ENCODE measurements at places on chromosomes 7 and 10.

DNA sequence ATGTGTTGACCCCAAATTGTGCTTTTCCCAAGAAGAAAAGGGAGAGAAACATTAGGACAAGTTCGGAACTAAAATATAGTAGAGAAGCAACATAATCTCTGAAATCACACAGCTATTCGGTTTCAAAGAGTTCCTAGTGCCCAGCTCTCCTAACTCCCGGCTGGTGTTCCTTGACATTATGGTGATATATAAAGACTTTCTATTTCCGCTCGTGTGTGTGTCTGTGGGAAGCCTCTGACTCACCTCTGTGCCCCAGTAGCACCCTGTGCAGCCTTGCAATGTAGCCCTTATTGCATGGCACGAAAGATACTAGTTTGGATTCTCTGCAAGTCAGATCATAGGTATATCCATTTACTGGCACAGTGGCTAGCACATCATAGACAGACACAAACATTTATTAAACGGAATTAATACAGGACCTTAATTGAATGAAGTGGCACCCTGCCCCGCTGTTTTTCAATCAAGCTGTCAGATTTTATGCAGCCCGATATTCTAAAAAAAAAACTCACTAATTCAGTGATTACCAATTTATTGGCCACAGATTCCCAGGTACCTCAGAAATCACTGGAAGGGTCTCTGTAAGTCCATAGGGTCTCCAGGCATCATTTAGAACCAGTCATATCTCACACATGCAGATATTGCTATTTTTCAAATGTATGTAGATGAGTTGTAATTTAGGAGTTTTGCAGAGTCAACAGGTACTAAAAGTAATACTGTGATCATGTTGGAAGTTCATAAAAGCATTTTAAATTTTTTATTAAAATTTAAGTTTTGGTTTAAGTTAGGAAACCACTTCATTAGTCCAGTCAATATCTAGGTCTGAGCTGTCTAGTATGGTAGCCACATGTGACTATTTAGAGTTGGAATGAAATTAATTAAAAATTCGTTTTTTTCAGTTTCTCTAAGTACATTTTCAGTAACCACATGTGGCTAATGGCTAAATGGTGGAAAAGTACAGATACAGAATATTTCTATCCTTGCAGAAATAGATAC is 43.3 kb downstream of the SFTPD start:
- no peak for DNase-seq

DNA sequence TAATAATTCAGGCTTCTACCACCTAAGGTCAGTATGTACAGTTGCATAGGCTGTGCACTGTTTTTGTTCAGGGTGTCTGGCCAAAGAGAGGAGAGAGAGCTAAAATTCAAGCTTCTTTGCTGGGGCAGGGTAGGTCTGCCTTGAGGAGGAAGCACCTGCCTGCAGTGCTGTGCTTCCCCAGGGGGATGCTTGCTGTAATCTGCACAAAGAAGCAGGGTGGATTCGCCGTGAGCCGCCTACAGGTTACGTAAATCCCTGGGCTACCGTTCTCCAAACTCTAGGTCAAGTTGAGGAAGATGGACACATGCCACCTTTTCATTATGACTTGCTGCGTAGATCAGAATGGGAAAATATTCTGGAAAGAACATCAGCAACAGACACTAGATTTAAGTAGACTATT is 543.3 kb downstream of the TNS3 start:
- no peak for DNase-seq

DNA sequence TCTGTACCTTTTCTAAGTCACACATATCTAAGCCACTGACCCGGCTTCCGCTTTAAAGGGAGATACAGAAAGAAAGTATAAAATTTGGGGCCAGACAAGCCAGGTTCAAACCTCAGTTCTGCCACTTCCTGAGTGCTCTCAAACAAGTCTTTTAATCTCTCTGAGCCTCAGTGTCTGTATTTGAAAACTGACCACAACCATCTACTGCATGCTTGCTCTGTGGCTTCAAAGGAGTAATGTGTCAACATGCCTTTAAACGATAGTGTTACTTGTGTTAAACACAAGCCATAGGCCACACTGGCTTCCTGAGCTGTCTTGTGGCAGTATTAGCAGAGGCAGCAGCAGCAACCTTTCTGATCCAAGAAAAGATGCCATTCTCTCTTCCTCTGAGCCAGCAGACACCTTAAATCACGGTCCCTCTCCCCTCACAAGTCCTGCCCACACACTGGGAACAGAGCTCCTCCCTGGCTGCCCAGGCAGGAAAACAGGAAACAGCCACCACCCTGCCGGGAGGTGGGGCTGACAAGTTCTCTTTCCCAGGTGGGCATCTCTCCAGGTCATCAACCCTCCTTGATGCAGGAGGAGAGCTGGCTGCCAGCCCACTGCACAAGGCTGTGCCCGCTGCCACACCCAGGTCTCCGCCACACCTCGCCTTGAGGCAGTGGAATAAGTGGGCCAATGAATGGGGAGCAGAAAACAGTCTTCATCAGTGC is 10.7 kb downstream of the HIP1 start:
- DNase-seq, result peak; percentile 15

GRCh38 chr10:70909326-70909935 is 21.1 kb upstream of the PCBD1 start:
- DNase-seq, result no peak

DNA sequence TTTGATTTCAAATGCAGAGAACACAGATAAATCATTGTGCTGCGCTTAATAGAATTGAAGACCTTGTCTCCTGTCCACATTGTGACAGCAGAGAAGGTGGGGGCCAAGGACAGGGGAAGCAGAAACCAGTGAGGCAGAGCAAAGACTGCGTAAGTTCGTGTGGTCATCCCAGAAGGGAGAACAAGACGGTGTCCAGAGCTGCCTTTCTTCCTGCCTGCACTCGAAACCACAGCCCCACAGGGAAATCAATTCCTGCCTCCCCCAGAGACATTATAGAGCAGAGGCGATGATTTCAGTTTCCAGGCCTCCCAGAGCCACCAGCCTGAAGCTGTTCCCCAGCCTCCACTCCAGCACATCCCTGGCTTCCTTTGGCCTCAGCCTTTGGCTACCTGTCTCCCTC is 39.7 kb upstream of the UCN3 start:
- no peak for DNase-seq

DNA sequence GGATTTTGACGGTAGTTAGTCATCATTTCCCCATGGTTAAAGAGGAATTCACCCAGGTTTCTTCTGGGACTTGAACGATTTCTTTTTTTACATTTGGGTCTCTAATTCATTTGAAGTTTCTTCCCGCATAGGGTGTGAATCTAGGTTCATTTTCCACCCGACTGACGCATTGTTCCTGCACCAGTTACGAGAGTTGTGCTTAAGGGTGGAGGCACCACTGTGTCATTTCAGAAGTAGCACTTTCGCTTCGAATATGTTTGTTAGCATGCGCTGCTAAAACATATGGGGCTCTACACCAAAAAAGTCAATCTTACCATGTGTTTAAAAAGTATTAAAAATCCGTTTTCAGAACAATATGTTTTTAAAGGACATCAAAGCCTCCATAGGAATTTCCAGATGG is 140.3 kb downstream of the VIPR2 start:
- DNase-seq, result no peak

DNA sequence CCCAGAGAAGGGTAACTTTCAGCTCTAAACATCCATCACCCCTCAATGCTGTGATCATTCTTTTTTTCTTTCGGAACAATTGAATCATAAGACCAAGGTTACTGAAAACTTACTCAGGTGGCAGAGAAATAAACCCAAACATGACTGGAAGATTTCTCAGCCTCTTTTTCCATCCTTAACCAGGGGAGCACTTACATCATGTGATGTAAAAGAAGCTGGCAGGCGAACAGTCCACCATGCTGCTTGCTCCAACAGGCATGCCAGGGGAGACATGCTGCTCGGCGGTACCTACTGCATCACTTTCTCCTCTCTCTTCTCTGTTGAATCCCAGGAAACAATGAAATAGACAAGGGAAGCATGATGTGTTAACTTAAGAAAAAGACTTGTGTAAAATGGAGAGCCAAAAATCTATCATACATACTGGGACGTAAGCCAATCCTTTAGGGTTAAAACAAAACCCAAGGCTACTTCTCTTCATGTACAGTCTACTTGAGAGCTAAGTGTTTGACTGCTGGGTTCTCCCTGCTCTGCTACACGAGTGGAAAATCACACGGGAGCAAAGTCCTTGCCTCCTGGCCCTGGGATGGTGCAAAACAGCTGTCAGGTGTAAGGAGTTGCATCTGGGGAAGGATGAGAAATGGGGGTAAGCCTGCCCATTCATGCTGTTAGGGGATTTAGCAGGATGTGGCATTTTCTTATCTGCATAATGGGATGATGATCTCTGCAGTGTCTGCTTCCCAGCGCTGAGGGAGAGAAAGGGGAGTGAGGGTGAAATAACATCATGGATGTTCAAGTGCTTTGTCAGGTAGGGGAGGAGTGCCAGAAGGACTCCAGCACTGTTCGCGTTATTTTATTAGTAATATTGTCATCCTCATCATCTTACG is 64.3 kb upstream of the ZNF438 start:
- no peak for DNase-seq

GRCh38 chr7:110170841-110171240 is 920.1 kb upstream of the LRRN3 start:
- DNase-seq, result no peak

GRCh38 chr10:35392482-35393228 is 56.3 kb downstream of the CCNY start:
- DNase-seq, result no peak

- no peak for DNase-seq
Observed at GRCh38 chr10:974038-974784, 14.0 kb upstream of the GTPBP4 start.

DNA sequence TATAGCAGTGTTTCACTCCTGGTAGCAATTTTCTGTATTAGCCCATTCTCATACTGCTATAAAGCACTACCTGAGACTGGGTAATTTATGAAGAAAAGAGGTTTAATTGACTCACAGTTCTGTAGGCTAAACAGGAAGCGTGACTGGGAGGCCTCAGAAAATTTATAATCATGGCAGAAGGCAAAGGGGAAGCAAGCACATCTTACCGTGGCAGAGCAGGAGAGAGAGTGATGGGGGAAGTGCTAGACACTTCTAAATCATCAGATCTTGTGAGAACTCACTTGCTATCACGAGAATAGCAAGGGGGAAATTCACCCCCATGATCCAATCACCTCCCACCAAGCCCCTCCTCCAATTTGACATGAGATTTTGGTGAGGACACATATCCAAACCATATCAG is 131.6 kb upstream of the EFCAB10 start:
- DNase-seq, result no peak

- DNase-seq, result no peak
Observed at GRCh38 chr7:55063061-55063460, 44.2 kb downstream of the EGFR start.

DNA sequence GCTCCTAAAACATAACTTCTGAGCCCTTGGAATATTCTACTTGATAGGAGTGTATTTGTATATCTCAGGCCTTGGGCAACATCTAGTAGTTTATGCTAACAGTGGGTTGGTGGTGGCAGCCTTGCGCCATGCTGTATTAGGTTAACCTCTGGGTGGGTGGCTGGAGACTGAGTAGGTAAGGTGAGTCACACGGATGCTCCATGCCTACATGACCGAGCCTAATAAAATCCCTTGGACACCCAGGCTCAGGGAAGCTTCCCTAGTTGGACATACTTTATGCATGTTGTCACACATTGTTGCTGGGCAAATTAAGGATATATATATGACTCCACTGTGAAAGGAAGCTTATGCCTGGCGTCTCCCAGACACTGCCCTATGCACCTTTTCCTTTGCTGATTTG is 6.0 kb upstream of the DAGLB start:
- no peak for DNase-seq

- DNase-seq, result no peak
Observed at GRCh38 chr7:32061346-32061745, 8.9 kb downstream of the PDE1C start.

DNA sequence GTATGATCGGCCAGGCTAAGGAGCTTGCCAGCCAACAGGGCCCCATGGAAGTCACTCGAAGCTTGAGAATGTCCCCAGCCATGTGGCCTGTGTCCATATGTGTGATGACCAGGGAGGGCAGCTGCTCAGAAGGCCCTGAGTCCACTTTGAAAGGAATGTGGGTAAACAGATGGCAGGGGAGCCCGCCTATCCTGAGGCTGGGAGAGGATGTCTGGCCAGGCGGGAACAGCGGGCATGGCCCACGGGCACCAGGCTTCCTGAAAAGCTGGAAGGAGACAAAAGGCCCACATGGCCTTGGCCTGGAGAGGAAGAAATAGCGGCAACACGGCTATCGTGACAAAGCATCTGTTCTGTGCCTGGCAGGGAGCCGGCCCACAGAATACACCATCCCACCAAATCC is 137.9 kb upstream of the PPIF start:
- DNase-seq, result no peak

DNA sequence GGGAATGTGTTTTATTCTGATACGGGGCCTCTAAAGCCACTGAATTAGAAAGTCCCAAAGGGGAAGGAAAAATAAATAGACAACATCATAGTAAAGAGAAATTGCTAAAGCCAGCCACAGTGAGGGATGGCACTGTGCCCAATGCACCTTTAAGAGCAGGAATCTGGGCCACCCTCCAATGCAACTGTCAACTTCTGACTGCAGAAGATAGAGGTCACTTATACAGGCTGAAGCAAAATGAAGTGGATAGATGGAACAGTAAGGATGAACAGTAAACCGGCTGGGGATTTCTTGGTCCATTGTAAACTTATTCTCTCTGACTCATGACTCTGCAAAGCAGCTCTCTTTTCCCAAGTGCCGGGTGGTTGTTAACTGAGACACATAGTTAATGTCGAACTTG is 54.0 kb upstream of the KCNIP2 start:
- no peak for DNase-seq

- DNase-seq, result no peak
Observed at GRCh38 chr10:79185067-79185774, 116.5 kb downstream of the ZMIZ1 start.

DNA sequence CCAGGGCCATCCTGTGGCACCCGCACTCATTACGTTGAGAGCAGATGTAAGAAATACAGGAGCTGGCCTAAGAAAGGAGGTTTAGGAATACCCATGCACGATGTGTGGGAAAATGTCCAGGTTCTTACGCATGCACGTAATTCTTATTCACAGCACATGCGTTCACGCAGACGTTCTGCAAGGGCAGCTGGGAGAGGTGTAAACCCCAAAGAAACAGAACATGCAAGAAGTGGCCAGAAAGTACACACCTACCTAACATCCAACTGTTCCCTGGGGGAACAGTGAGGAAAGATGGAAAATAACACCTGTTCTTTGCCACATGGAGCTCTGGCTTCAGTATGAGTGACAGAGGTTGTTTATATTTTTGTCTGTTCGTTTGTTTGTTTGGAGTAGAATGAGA is 285.6 kb downstream of the PRPF18 start:
- DNase-seq, result no peak

GRCh38 chr10:110977662-110978061 is 58.3 kb downstream of the SHOC2 start:
- no peak for DNase-seq

- no peak for DNase-seq
Observed at GRCh38 chr10:26064106-26064505, 130.1 kb downstream of the MYO3A start.

Measured in stimulated activated CD8-positive, alpha-beta memory T cell treated with anti-CD3 and anti-CD28 coated beads, Interleukin-2, amount 100 ng/mL, for 1 hour (primary cell).